ENCODE measurements at places on chromosomes 6 and 20.

DNA sequence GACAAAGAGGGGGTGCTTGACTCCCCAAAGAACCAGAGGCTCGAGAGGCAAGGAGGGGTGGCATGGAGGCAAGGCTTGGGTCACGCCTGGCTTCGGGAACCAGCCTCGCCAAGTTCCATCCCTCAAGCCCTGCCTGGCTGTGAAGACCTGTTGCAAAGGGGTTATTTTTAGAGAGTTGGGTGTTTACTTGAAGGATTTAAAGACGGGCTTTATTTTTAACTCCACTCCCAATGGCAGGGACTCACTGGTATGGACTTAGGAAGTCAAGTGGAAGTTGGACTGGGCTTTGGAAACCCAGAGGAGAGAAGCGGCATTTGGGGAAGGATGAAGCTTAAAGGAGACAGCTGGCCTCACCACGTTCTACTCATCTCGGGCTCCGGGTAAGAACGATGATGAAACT is 43.1 kb downstream of the JPH2 start:
- DNase-seq, result no peak

DNA sequence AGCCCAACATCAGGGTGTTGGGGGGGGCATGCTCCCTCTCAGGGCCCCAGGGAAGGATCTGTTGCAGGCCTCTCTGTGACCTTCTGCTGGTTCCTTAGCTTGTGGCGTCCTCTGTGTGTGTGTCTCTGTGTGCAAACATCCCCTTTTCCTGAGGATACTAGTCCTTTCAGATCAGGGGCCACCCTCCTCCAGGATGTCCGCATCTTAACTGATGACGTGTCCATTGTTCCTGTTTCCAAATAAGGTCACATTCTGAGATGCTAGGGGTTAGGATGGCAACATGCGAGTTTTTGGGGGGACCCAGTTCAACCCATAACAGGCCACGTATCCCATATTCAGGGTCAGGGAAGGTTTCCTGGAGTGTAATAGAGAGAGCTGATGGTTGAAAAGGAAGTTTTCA is 40.9 kb downstream of the GMPR start:
- DNase-seq, result no peak

DNA sequence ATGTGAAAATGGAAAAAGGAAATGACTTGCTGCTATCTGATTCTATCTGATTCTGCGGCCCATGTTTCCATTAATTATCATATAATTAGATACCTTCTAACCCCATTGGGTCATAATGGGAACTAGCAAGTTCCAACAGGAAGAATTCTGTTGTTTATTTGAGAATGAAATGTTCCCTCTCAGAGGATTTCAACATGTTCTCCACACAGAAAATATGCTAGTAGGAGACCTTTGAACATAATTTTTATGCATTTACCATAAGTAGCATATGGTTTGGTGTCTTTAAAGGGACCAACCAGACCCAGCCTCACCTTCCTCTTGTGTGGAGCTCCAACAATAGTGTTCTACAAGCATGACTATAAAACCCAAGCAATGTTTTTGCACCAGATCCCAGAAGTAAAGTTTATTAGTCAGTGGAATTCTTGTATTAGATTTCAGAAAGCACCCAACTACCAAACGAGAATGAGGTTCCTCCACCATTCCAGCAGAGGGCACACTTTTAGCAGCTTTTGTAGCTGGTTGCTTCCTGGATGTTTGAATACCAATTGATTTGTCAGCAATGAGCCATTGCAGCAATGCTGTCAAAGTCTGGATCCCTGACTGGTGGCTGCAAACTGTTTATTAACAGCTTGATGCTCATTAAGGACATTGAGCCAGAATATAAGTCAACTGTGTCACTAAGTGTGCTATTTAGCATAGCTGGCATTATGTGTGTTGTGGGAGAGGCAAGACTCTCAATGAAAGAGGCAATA is 143.6 kb upstream of the GJE1 start:
- DNase-seq, result no peak

- no peak for DNase-seq
These were observed 264.3 kb upstream of the RIMS1 start for GRCh38 chr6:71621918-71622519.

DNA sequence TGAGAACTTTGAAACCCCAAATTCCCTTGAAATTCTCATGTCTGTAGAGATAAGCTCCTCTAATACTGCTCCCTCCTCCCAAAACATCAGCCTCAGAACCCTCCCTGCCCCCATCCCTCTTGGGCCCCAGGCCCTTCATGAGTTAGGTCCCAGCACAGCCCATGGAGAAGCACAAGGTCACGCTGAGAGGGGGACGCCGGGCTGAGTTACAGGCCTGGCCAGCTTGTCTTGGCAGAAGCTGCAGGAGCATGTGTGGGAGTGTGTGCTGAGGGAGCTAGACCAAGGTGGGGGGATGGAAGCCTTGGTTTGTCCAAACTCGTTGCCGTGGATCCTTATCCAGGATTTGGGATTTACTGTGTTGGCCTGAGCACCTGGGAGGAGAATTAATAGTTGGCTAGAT is 8.5 kb upstream of the PTCRA start:
- DNase-seq, result no peak

DNA sequence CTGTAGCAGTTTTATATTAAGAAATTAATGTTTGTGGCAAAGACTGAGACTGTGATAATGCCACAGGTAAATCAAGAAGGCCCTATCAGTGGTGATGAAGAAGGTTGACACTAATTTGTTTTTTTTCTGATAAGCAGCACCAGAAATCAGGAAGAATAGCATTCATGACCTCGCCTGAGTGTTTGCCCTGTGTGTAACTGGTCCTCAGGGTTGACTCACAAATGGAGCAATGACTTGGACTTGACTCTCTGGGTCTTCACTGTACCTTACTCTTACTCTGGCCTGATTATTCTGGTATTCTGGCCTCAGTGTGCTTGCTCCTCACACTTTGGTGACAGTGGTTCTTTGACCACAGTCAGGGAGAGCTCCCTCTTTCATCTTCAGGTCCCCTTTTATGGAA is 243.9 kb downstream of the HAO1 start:
- DNase-seq, result no peak

- DNase-seq, result no peak
These were observed 96.3 kb downstream of the BMP2 start for GRCh38 chr20:6863798-6864201.

- no peak for DNase-seq
These were observed 10.5 kb downstream of the CRISP3 start for GRCh38 chr6:49733680-49734079.

DNA sequence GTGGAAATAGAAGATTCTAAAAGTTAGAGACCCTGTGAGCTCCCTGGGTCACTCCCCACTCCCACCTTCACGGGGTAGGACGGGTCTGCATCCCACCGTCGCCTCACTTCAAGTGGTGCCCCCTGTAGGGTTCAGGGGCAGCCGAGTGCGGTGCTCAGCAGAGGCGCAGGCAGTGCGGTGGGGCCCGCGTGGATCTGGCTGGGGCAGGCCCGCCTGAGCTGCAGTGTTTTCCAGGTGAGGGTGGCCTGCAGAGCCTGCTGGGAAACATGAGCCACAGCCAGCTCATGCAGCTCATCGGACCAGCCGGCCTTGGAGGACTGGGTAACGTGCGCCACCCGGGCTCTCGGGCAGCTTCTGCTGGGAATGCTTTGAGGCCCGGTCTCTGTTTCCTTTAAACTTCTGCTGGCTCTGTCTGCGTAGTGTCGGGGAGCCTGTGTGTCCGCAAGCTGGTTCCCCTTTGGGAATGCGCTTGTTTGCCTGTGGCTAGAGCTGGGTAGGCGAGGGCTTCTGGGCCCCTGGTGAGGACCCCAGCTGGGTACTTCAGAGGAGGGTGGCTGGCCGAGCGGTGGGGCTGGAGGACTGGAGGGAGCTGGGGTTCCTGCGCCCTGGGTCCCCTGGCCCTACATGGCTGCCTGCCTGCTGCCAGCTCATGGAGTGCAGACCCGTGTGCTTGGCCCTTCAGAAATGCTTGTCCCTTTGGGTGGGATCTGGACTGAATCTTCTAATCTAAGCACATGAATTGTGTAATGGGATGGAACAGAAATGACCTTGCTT is 3.8 kb downstream of the ADRM1 start:
- DNase-seq, result no peak

GRCh38 chr6:14423955-14424354 is 306.4 kb downstream of the CD83 start:
- no peak for DNase-seq

GRCh38 chr6:17768388-17768787 is 61.7 kb upstream of the NUP153 start:
- DNase-seq, result no peak

DNA sequence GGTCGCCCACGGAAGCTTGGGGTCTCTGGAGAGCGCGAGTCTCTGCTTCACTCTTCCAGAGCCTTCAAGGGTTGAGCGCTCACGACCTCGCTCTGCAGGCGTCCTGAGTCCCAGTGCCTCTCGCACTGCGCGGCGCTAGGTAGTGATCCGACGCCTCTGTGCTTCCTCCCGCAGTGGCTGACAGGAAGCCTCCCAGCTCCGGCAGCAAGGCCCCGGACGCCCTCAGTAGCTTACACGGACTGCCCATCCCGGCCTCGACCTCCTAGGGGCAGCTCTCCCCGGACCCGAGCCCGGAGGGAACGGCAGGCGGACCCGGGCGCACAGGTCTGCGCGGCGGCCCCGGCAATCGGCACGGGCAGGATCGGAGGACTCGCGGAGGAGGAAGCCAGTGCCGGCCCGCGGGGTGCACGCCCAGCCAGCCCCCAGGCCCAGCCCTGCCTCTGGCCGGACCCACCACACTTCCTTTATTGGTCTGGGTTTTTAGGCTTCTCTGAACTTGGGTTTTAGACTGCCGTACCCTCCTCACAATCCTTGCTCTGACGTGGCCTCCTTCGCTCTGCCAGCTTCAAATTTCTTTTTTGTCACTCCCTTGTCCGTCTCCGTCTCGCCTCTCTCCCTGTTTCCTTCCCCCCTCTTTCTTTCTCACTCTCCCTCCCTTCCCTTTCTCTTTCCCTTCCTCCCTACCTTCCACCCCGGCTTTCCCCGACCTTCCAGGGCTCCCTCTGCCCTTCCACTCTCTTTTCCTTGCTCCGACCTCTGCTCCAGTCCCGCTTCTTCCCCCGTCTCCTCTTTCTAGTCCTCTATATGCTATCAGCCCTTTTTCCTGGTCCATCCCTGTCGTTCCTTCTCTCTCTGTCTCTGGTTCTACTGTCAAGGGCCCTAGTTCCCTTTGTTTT is 9.1 kb downstream of the PAX1 start:
- no peak for DNase-seq

GRCh38 chr6:158042245-158042798 is 60.7 kb downstream of the SYNJ2 start:
- no peak for DNase-seq

DNA sequence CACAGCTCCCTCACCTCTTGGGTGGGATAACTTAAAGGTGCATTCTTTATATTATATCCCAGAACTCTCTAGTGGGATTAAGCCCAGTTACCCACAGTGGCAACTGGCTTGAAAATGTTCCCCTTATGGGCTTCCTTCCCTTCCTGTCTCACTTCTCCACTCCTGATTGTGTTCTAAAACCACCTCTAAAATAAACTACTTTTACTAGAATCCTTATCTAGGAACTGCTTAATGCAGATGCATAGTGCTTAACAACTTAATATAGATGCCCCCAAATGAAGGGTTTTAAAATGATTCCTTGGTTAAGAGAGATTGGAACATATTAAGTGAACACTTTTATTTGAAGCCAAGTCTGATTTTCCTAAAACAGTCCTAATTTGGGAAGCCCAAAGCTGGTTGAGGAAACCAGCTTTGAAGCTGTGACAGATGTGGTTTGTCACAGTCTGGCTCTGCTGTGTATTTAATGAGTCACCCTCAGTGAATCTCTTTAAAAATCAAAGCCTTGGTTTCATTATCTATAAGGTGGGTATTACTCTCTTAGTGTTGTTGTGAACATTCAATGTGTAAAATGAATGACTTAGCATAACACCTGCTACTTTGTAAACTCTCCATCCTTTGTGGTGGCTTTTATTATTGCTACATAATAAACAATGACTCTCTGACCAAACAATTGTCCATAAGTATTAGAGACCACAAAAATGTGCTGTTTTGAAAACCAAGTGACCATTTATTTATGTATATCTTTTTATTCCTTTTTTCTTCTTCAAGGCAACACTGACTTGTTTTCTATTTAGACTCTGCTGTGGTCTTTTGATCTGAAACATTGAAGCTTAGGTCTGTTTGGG is 24.4 kb downstream of the PLCB1 start:
- no peak for DNase-seq

DNA sequence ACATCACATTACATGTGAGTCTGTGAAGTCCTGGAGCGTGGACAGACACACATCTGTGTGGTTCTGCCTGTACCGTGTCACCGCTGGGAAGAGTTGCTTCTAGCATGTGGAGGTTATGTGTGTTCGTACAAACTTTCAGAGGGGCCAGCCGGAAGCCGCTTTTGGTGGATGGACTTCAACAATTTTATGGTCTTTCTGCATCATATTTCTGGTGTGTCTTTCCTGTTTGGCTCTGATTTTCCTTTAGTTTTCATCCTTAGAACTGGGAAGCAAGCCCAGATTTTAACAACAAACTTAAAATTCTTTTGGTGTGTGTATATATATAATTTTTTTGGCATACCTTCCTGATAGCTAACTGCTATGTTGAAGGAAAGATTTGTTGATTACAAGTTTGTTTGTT is 71.2 kb downstream of the TIAM2 start:
- DNase-seq, result no peak

DNA sequence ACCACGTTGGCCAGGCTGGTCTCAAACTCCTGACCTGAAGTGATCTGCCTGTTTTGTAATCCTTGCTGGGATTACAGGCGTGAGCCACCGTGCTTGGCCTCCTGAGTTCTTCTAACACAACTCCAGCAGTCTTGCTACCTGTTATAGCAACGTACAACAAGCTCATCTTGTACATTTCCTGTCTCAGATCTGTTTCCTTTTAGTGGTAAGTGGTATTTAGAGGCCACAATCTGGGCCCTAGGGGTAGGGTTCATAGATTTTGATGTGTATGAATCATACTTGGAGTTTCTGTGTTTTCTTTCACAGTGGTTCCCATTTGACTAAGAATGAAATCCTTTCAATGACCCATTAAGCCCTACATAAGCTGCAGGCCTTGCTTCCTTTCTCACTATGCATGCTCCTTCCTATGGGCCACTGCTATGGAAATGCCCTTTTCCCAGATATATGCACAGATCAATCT is 27.1 kb upstream of the SYNCRIP start:
- DNase-seq, result peak; percentile 14

DNA sequence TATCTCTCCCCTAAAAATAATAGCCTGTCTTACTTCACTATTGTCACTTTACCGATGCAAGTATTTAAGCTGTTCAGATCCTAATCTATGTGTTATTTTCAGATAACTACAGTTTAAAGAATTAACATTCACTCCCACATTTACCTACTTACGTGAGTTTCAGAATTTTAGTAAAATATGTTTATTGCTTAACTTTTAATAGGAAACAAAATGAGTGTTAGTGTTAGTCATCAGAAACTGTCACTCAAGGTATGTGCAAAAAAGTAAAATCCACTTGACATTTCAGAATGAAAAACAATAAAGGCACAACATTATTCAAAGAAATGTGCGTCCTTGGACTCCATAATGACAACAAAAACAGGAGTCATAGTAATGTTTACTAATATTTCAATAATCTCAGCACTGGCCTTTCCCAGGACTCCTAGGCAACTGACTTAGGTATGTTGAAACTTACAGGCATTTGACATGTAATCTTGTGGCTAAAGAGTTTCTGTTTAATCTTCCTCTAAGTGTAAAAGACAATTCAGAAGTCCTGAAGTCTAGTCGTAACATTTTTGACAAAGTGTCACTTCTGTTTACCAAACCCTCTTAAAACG is 4.5 kb downstream of the ATXN1 start:
- DNase-seq, result no peak

- DNase-seq, result no peak
These were observed 38.7 kb downstream of the STAU1 start for GRCh38 chr20:49149281-49150045.

- DNase-seq, result no peak
These were observed 98.3 kb downstream of the BMP7 start for GRCh38 chr20:57167971-57168701.

GRCh38 chr6:170454512-170455285 is 98.4 kb downstream of the PSMB1 start:
- DNase-seq, result no peak
